Liver (tissue), 10 donors: ENCODE measurements at places on chromosomes 2 and 18. TPM values are rescaled to one million over a fixed set of nuclear protein-coding genes. Genes with fewer than 3 reads are reported as not detected.

HK2 gene
- 3.5 TPM for total RNA-seq

RAD51AP2 gene
- 0.14 TPM for total RNA-seq

TMEM178A gene
- 0.42 TPM for total RNA-seq

SLC16A14 gene
- 0.79 TPM for total RNA-seq

KANSL1L gene
- total RNA-seq, result 31.6 TPM

NT5C1B gene
- total RNA-seq, result not detected

MC5R gene
- total RNA-seq, result not detected
